ENCODE measurements at places on chromosomes 11 and 22.

DNA sequence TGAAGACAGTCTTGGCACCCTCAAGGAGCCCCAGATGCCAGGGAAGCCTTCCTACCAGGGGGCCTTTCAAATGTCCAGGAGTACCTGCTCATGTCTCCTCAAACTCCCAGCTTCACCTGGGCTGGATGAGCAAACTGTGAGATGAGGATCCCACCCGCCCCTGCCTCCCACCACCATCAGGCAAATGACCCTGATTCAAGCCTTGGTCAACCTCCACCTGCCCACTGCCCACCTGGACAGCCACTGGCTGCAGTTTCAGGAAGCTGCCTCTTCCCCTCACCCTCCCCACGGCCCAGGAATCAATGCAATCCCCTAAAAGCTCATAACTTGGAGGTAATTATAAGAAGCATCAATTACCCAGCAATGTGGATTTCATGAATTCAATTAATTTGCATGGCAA is 122.7 kb downstream of the BUD13 start:
- DNase-seq = no peak

DNA sequence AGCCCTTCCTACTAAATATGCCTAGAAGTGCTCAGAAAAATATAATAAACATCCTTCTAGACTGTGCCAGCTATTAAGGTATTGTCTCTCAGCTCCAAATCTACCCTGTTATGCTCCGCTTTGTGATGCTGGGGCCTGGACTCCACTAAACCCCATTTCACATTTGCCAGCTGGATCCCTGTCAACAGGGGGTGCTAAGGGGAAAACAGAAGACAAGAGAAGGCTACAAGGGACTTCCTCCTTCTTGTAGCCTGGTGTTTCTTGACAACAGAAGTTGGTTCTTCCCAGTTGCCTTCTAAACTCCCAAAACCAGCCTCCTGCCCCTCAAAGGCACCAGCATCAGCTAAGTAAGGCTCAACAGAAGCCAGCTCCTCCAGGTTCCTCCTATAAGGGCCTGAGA is 5.2 kb downstream of the NUMA1 start:
- no peak for DNase-seq

DNA sequence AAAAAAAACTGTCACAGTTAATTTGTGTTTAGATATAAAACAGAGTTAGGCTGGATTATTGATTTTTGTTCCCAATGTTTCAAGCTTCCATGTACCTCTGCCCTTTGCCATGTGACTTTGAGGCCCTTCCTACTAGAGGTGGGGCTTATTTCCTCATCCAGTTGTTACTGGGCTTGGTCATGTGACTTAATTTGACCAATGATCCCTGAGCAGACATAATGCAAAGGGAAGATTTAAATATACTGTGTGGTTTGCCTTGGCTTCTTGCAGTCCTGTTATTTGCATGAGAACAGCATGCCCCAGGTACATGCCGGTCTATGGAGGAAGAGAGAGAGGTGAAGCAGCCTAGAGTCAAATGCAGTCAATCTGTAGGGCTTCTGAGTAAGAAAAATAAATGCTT is 347.0 kb downstream of the MIAT start:
- DNase-seq = no peak

- no peak for DNase-seq
Measured at GRCh38 chr22:41876675-41877074, 38.2 kb downstream of the SHISA8 start.

- no peak for DNase-seq
Measured at GRCh38 chr11:78796956-78797355, 222.3 kb upstream of the NARS2 start.

- peak; percentile 52 for DNase-seq
Measured at GRCh38 chr11:70861559-70861958, 390.8 kb downstream of the SHANK2 start.

DNA sequence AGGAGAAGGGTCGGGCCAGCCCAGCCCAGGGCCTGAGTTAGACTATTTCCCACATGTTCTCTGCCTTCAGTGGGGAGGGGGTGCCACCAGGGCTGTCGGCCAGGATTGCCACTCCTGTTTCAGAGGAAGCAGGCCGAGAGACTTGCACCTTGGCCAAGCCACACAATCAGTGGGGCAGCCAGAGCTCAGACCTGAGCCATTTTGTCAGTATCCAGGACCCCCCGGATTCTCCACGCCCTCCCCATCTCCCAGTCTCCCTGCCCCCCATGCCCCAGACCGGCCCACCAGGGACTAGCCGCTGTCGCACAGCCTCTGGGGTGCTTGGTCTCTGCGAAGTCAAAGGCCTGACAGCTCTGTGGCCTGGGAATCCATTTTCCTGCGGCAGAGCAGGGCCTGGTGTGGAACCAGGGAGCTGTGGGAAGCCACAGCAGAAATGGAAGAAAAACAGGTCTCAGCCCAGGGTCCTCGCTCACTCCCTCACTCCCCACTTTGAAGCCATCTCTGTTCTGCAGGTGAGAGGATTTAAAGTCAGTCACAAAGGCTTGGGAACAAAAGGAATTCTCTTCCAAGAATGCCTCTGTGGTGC is 25.5 kb upstream of the MGAT3 start:
- DNase-seq = no peak

- DNase-seq = no peak
Measured at GRCh38 chr11:118979434-118979833, 7.9 kb downstream of the FOXR1 start.

DNA sequence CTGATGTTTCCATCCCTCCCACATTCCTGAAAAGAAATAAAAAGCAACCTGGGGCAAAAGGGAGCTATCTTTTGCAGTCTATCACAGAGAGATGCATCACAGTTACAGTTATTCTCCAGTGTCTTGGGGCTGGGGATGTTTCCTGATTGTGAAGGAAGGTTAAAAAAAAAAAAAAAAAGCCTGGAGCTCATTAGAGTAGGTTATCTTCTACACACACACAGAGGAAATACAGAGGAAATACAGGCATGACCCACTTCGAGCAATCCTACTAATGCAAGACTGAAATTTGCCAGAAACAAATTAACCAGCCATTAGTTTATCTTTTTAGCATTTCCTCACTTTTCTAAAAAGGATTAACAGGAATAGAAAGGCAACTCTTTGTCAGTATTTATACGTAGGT is 89.4 kb upstream of the CLMP start:
- no peak for DNase-seq

DNA sequence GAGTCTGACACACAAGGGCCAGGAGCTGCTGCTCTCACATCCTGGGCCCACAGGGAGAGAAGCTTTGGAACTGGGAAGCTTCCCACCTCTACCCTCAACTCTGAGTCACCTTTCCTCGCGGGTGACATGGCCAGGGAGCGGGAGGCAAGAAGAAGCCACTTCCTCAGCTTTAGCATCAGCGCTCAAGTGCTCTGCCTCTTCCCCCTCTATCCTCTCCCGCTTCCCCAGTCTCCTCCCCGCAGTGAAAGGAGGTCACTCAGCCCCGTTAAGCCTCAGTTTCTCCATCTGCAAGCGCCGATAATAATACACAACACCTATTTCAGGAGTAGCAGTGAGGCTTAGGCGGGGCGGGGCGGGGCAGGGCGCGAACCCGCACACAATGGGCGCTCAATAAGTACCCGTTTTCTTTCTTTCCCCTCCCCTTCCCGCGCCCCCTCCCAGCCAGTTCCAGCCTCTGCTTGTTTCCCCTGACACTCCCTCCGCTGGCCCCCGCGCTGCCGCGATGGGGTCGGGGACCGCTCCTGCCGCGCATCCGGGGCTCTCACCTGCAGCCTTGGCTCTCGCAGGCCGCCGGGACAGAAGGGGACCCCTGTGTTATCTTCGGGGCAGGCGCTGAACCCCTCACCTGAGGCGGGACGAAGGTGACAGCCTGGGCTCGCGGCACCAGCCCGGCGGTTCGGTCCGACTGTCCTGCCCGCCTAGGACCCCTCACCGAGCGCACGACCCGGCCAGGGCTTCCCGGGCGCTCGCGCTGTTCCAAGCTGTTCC is 892 bp downstream of the GDPD5 start:
- no peak for DNase-seq

- no peak for DNase-seq
Measured at GRCh38 chr22:48811885-48812284, 1015.8 kb downstream of the BRD1 start.

- DNase-seq = no peak
Measured at GRCh38 chr11:69040051-69040450, 8.7 kb upstream of the TPCN2 start.

- no peak for DNase-seq
Measured at GRCh38 chr11:58867556-58867955, 23.1 kb upstream of the GLYATL2 start.

DNA sequence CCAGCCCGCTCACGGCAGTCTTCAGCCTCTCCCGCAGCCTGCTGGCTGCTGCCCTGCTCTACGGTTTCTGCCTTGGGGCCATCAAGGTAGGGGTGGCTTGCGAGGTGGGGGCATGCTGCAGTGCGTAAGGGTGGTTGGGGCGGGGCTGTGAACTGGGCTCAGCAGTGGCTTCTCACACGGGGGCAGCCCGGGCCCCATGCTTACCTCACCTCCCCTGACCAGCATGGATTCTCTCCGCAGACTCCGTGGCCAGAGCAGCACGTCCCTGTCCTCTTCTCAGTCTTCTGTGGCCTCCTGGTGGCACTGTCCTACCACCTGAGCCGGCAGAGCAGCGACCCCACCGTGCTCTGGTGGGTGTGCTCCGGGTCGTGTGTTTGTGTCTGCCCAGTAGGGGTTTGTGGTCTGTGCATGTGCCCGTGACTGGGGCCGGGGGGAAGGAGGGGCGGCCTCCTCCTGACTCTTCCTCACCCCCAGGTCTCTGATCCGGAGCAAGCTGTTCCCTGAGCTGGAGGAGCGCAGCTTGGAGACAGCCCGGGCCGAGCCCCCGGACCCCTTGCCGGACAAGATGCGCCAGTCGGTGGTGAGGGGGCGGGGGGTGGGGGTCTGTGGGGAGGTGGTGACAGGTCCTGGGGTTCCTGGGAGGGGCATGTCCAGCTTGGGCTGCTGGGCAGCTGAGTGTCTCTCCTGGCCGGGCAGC is 9.5 kb downstream of the PCNX3 start:
- DNase-seq = no peak

DNA sequence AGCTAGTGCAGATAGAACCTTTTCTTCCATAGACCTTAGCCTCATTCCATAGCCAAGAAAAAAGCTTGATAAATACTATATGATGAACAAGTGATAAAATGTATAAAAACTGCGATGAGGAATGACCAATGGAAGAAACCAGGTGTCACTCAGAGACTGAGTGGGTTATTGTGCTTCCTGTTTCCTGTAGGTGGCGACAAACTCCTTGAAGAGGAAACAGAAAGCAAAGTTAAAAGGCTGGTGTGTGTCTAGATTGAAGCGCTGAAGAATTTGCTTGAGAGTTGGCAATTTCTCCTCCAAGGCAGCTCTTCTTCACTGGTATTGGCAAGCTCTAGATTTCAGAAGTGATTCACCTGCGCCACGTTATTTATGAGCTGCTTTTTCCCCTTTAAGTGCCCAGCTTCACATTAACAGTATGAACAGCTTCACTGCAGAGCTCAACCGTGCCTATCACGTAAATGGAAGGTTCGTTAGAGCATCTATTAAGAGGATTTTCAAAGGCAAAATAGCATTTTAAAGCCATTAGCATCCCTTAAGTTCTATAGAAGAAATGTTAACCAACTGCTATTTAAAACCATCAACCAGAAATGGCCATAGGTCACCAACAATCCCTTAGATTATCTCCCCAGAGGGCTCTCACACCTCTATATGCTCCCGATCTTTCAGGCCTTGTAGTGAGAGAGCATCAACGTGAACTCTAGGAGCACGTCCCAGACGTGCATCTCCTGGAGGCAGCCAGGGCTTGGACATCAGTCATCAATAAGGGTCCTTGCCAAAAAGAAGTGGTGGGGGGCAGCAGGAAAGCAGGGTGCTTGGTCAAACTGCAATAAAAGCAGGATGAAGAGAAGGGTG is 179.4 kb downstream of the CADM1 start:
- peak; percentile 38 for DNase-seq
